Memory B cell (primary cell): ENCODE measurements at places on chromosomes 4 and X.

DNA sequence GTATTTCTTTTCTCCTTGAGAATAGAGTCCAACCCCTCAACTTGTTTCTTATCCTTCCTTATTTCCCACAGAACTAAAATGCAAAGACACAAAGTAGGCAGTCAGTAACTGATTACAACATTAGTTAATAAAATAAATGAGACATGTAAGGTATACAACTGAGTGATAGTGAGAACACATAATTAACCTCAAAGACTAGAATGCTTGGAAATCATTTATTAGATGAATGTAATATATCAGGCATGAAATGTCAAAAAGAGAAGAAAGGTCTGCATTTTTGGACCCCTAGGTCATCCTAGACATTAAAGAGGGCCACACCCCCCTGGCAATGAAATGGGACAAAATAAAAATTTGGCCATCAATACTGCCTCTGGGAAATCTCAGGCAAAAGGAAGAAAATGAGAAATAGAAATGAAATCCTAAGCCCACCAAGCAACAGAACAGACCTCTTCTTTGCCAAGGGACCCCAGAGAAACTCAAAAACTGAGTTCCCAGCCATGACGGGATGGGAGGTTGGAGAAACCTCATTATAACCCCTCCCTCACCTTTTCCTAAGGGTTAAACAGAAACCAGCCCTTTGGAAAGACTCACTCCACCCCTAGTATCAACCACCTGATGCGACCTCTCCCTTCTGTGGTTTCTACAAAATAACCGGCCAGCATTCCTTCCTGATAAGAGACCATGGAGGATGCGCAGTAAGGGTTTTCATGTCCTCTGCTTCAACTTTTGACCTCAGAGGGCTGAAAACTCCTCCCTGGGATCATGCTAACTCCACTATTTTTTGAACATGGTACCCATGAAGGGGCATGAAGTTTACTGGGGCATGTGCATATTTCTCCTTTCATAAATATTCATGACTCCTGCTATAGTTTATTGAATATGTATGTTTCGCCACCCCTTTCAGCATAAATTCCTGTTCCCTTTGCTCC is 90.0 kb upstream of the EXOC1L start:
- H3K36me3 ChIP-seq, result no peaks in the 10 kb centered on the region
- H3K27ac ChIP-seq, result no peak overlapping the region
- H3K4me1 ChIP-seq, result no peaks in the 10 kb centered on the region
- H3K4me3 ChIP-seq, result no peak overlapping the region
- peaks cover 5% of the 10 kb centered on the region for H3K27me3 ChIP-seq

DNA sequence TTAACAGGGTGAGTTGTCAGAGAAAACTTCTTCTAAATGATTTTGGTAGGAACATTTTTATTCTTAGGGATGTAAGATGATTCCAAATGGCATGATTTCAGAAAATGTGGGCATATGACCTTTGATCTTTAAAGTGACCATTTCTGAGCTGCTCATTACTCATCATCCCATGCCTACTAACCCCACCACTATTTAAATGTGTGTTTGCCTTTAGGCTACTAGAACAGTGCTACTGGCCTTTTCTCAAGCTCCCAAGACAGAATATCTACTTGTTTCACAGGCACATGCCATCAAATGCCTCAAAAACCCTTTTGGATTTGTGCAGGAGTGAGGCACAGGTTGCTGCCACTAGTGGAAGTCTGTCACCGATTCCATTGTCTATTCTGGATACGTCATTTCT is 428.2 kb downstream of the ADAM29 start:
- H3K27me3 ChIP-seq, result no peaks in the 10 kb centered on the region
- no peak overlapping the region for H3K27ac ChIP-seq
- H3K4me3 ChIP-seq, result no peak overlapping the region
- peaks cover 2% of the 10 kb centered on the region for H3K4me1 ChIP-seq

DNA sequence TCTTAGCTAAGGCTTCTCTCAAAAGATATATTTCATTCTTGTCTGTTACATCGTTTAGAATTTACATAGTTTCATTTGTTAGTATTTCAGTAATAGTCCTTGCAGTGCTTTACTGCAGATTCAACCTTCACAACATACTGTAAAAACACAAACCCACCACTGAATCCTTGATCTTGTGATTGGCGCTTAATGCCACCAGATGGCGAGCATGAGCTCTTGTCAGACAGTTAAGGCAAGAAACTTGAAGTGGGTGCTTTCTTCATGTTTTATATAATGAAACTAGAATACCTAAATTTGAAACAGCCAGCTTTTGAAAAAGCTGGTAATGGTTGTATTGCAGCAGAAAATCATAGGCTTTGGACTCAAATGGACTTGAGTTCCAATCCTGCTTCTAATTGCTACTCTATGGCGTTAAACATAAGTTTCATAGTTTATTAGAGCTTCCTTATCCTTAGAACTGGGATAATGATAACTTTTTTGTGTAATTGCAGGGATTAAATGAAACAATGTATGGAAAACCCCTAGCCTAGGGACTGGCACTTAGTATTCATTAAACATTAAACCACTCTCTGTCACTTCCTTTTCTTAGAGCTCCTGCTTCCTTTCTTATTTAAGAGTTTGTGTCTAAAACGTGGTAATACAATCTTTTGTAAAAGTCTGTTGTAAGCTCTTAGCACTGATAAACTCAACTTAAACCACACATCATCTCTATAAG is 95.1 kb downstream of the USP9X start:
- peak; percentile 32 for DNase-seq
- H3K27ac ChIP-seq, result peak overlapping the region; percentile 60
- peaks cover 11% of the 10 kb centered on the region for H3K36me3 ChIP-seq

DNA sequence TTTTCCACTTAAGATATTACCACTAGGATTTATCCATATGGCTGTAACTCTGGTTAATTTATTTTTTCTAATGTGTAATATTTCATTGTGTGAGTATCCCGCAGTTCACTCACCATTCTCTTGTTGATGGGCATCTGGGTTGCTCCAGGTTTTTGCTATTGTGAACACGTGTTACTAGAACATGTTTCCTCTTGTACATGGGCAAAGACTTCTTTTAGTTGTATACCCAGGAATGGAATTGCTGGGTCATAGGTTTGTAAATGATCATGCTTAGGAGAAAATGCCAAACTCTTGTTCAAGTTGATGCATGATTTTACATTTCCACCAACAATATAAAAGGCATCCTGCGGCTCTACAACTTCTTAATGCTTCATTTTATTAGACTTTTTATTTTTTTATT is 26.8 kb downstream of the SYNPO2 start:
- no peak for DNase-seq
- no peak overlapping the region for H3K27ac ChIP-seq
- peaks cover 7% of the 10 kb centered on the region for H3K27me3 ChIP-seq
- H3K4me1 ChIP-seq, result no peaks in the 10 kb centered on the region
- no peaks in the 10 kb centered on the region for H3K36me3 ChIP-seq

- no peak for DNase-seq
- H3K36me3 ChIP-seq, result no peaks in the 10 kb centered on the region
- H3K27ac ChIP-seq, result no peak overlapping the region
- H3K4me1 ChIP-seq, result peaks cover 3% of the 10 kb centered on the region
- H3K4me3 ChIP-seq, result no peak overlapping the region
Measured at GRCh38 chr4:43765514-43765913, 683.1 kb downstream of the KCTD8 start.

DNA sequence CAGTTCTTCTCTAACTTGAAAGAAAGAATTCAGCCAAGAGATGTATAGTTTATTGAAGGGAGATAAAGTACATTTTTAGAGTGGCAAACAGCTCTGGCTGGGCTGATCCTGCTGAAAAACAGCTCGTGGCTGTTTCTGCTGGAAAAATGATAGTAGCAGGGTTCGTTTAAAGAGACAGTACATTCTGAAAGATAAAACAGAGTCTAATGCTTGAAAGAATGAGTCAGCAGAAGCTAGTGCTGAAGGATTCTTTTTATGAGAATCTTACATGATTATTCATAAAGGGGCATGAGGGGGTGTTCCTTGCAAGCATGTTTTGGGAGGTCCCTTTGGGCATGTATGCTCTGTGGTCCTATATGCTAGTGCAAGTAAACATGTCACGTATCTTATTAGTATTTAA is 790.0 kb downstream of the PCDH18 start:
- DNase-seq, result no peak
- no peak overlapping the region for H3K4me3 ChIP-seq
- no peak overlapping the region for H3K27ac ChIP-seq
- H3K27me3 ChIP-seq, result no peaks in the 10 kb centered on the region
